ENCODE measurements at places on chromosomes 6 and 20. TPM values are rescaled to one million over a fixed set of nuclear protein-coding genes. Genes with fewer than 3 reads are reported as not detected.

DNA sequence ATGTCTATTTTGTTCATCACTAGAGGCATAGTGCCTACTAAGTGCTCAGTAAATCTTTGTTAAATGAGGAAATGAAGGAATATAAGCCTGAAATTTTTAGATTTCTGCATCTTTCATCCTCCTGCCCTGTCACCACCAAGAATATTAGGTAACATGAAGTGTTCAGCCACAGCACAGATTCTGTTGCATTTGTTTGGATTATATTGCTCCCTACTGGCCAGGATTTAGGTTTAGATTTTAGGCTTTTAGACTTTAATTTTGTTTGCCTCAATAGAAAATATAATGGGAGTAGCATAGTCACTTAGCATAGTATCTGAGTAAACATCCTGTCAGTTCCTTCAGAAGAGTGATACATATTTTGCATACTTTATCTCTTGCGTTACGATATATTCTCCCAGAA, 14.2 kb downstream of the FARS2 start:
- H3K4me1 ChIP-seq = peaks cover 1% of the 10 kb centered on the region
- H3K27ac ChIP-seq = no peak overlapping the region
- H3K27me3 ChIP-seq = no peaks in the 10 kb centered on the region
- H3K36me3 ChIP-seq = no peaks in the 10 kb centered on the region
- no peak for DNase-seq
- no peak overlapping the region for H3K4me3 ChIP-seq

Gene FAM209B
- total RNA-seq = not detected

Gene FOXS1
- 3.3 TPM for total RNA-seq

Gene HMGCLL1
- 4.2 TPM for total RNA-seq

DNA sequence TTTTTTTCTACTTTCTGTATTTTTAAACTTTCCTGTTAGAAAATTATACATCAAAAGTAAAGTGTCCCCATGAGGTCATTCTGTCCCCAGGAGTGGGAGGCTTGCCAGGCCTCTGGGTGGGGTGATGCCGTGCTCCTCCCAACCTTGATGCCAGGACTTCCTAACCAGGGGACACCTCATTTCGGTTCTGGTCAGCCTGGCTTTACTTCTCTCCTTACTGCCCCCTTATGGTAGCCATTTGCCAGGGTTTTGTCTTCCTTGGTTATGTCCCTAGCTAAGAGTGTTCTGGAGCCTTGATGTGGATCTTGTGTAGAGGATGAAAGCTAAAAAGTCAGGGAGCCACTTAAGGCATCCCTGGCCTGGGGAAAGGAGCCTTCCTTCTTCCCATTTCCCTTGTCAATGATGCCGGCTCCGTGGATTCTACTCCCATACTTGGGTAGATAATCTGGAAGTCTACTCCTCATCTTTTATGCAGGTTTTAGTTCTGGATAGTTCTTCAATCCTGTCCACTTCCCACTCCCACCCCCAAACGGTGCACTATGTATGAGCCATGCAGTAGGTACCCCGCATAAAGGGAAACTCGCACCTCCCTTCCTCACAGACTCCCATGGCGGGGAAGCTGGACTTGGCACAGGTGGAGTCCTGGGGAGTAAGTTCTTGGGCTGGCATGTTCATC, 164.1 kb upstream of the SALL4 start:
- no peak overlapping the region for H3K4me3 ChIP-seq
- DNase-seq = no peak
- H3K27me3 ChIP-seq = no peaks in the 10 kb centered on the region
- no peak overlapping the region for H3K27ac ChIP-seq
- H3K36me3 ChIP-seq = no peaks in the 10 kb centered on the region
- no peaks in the 10 kb centered on the region for H3K4me1 ChIP-seq

DNA sequence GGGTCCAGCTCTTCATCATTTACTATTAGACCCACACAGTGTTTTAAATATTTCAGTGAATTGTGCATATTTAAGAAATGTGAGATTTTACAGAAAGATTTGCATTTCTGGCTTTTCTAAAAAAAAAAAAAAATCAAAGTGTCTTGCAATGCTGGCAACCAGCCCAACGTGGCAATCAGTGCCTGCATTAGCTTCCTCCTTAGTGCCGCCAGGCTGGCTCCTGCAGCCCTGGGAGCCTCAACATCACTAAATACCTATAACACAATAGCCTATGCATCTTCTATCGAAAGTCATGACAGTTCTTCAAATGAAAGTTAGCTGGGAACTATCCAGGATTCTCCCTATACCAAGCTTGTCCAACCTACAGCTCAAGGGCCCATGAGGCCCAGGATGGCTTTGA, 9.4 kb upstream of the CD93 start:
- H3K4me3 ChIP-seq = no peak overlapping the region
- no peaks in the 10 kb centered on the region for H3K27me3 ChIP-seq
- DNase-seq = no peak
- no peaks in the 10 kb centered on the region for H3K36me3 ChIP-seq

DNA sequence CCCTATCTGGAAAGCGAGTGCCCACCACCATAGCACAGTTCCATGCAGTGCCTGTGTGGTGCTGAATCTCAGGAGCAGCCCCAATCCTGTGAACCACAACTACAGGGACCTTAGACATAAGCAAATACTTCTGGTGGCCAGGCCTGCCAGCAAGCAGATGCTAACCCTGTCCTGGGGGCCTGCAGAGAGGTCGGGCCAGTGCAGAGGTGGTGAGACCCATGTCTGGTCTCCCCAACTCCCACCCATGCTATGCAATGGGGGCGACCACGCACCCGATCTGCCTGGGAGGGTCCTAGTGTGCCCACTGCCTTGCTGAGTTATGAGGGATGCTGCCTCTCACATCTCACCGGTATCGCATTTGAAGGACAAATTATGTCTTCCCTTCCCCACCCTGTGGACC, 151.6 kb upstream of the ZNF337 start:
- no peaks in the 10 kb centered on the region for H3K27me3 ChIP-seq
- no peak overlapping the region for H3K4me3 ChIP-seq
- DNase-seq = no peak
- H3K36me3 ChIP-seq = no peaks in the 10 kb centered on the region

DNA sequence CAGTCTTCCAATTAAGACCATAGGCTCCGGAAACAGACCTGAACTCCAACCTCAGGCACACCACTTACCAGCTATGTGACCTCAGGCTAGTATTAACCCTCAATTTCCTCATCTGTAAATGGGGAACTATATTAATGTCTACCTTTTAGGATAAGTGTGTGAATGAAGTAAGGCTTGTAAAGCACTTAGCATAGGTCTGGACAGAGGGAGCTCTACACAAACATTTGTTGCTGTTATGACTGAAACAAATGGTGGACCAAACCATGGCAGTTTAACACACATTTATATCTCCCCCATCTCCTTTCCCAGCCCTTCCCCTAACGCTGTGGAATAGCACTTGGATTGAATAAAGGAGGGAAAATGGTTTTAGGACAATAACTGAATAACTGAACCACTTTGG, 48.7 kb downstream of the TSHZ2 start:
- no peaks in the 10 kb centered on the region for H3K4me1 ChIP-seq
- no peak overlapping the region for H3K27ac ChIP-seq
- no peak overlapping the region for H3K4me3 ChIP-seq
- H3K36me3 ChIP-seq = no peaks in the 10 kb centered on the region
- no peak for DNase-seq
- H3K27me3 ChIP-seq = no peaks in the 10 kb centered on the region

- no peak overlapping the region for H3K27ac ChIP-seq
- no peaks in the 10 kb centered on the region for H3K4me1 ChIP-seq
- no peak for DNase-seq
- H3K36me3 ChIP-seq = no peaks in the 10 kb centered on the region
- H3K4me3 ChIP-seq = no peak overlapping the region
Observed at GRCh38 chr6:140540743-140541142, 1166.3 kb upstream of the CITED2 start.

Gene OR2H2
- total RNA-seq = not detected

Gene RAET1E
- total RNA-seq = 0.96 TPM

DNA sequence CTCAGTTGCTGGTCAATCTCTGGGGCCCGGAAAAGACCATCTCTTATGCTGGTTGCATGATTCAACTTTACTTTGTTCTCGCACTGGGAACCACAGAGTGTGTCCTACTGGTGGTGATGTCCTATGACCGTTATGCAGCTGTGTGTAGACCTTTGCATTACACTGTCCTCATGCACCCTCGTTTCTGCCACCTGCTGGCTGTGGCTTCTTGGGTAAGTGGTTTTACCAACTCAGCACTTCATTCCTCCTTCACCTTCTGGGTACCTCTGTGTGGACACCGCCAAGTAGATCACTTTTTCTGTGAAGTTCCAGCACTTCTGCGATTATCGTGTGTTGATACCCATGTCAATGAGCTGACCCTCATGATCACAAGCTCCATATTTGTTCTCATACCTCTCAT, 4.3 kb downstream of the OR2J3 start:
- no peaks in the 10 kb centered on the region for H3K36me3 ChIP-seq
- no peaks in the 10 kb centered on the region for H3K27me3 ChIP-seq
- H3K27ac ChIP-seq = no peak overlapping the region
- H3K4me3 ChIP-seq = no peak overlapping the region

Gene TCF15
- 0.43 TPM for total RNA-seq

Gene VARS2
- total RNA-seq = 28.7 TPM

Gene TTK
- total RNA-seq = 0.55 TPM

DNA sequence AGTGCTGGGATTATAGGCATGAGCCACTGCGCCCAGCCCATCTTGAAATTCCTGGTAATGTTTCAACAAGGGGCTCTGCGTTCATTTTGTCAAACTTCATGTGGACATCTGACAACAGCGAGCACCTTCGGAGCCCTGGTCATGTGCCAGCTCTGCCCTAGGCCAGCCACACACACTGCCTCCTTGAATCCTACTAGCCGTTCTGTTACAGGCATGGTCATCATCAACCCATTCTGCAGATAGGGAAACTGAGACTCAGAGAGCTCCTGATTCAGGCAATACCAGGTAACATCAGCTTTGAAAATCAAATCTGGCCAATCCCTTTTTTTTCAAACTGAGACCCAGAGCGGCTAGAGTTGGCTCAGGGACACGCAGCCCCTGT, 41.3 kb downstream of the RBM38 start:
- H3K36me3 ChIP-seq = no peaks in the 10 kb centered on the region
- H3K27me3 ChIP-seq = no peaks in the 10 kb centered on the region
- no peak for DNase-seq
- H3K4me3 ChIP-seq = no peak overlapping the region
- peaks cover 25% of the 10 kb centered on the region for H3K4me1 ChIP-seq
- no peak overlapping the region for H3K27ac ChIP-seq

DNA sequence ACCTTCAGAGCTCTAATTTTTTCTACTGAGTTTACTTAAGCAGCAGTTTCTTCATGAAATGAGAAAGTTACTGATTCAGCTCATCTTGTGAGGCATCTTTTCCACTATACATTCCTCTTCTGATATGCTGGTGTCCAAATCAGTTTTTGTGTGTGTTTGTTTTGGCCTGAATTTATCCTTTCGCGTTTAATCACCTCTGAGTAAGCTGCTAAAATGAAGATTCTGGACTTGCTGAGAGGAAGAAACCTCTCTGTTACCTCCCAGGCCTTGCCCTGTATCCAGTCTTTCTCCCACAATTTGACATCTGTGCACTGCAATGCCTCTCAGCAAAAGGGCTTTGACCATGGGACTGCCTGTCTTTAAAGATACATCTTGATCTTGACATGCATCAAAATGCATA, 536.2 kb upstream of the NRSN1 start:
- no peaks in the 10 kb centered on the region for H3K36me3 ChIP-seq
- DNase-seq = no peak
- no peaks in the 10 kb centered on the region for H3K4me1 ChIP-seq
- no peak overlapping the region for H3K4me3 ChIP-seq
- no peaks in the 10 kb centered on the region for H3K27me3 ChIP-seq

DNA sequence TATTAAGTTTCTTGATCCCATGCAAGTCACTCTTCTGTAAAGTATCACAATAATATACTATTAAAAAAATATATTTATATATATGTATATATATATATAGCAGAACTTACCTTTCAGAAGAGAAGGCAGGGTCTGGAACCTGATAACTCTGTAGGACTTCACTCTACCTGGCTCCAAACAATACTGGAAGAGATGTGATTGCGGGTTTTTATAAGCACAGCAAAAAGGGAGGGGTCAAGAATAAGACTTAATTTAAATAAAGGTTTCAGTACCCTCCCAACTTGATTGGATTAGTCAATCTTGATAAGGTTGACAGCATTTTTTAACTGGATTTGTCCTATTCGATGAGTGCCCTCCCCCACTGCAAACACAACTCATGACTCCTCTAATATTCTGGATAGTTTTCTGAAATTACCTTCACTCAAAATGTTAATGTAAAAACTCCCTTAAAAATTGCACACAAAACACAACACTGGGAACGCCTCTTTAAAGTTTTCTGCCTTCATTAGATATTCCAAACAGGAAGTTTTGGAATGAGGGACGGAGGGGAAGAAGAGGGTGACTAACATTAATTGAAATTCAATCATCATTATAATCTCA, 4.0 kb upstream of the ZNF217 start:
- no peaks in the 10 kb centered on the region for H3K27me3 ChIP-seq
- H3K4me3 ChIP-seq = no peak overlapping the region
- peaks cover 9% of the 10 kb centered on the region for H3K4me1 ChIP-seq
- H3K27ac ChIP-seq = no peak overlapping the region

GRCh38 chr6:155301867-155302266, 12.4 kb downstream of the TFB1M start:
- no peak for DNase-seq
- H3K4me3 ChIP-seq = no peak overlapping the region
- no peaks in the 10 kb centered on the region for H3K27me3 ChIP-seq
- peaks cover 35% of the 10 kb centered on the region for H3K36me3 ChIP-seq

DNA sequence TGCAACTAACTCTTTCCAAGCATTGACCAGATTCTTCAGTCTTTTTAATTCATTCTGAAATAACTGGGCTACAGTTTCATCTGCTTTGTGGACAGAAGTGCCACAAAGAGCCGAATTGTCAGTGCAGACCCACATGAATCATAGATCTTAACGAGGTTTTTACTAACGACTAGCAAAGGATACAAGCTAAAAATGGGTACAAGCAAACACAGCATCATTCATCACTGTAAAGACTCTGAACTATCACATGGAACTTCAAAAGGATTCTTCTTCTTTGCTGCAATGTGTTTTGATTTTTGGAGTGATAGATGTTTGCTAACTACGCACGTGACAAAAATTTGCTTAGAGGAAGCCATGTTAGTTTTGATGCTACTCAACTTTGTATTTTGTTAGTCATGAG, 227.1 kb downstream of the ESR1 start:
- no peaks in the 10 kb centered on the region for H3K4me1 ChIP-seq
- no peaks in the 10 kb centered on the region for H3K36me3 ChIP-seq
- DNase-seq = no peak
- H3K27me3 ChIP-seq = no peaks in the 10 kb centered on the region
